ENCODE measurements at places on chromosomes 5 and 9.

DNA sequence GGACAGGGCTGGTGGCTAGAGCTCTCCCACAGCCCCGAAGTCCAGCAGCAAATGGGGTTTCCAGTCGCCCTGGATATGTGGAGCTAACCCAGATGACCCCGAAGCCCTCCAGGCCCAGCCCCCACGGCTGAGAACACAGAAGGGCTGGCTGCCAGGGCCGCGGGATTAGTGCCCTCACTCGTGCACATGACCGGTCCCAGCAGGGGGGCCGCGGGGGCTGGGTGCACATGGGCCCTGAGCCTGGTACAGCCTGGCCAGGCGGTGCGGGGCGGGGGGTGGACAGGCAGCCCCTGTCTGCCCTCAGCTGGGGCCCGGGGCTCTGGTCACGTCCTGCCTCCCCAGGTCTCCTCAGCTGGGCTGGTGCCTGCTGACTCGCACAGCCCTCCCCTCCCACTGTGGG lies 5.9 kb downstream of the SSNA1 start:
- DNase-seq: no peak

GRCh38 chr9:87213948-87214347 lies 266.6 kb upstream of the GAS1 start:
- DNase-seq: no peak

DNA sequence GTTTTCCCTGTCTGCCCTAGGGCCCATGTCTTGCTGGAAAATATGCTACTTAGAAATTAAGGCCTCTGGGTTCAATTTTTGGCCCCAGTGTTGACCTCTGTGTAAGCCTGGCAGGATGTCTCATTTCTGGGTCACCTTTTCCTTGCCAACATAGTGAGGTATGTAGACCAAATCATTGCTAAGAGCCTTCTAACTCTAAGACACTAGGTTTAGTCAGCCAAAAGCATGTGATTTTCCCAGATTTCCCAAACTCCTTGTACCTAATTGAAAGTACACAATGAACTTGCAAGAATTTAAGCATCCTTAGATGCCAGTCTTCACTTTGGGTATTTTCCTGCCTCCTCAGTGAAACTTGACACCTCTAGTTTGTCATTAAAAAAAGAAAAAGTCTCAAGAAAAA lies 77.0 kb downstream of the GALNT10 start:
- no peak for DNase-seq

DNA sequence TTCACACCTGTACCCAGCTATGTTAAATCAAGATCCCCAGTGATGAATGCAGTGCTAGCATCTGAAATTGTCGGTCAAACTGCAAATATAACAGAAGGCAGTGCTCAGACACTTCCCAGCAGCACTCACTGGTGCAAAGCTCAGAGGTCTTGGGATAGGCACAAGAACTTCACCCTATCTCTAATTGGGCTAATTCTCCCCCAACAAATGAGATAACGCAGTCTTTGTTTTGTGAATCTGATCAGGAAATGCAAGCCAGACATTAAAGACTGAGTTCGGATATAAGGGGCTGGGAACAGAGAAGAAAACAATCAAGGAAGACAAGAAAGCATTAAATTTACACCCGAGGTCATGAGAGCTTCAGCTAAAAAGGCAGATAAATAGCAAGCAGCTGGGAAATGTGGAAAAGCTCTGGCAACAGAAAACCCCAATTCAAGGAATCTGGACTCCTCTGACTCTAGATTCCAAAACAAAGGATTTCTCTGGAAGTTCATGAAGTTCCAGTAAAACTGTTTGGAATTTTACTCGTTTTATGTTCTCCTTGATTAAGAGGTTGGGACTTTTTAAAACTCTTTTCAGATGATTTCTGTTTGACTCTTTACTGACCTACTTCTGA lies 65.1 kb downstream of the GNA14 start:
- peak; percentile 51 for DNase-seq

DNA sequence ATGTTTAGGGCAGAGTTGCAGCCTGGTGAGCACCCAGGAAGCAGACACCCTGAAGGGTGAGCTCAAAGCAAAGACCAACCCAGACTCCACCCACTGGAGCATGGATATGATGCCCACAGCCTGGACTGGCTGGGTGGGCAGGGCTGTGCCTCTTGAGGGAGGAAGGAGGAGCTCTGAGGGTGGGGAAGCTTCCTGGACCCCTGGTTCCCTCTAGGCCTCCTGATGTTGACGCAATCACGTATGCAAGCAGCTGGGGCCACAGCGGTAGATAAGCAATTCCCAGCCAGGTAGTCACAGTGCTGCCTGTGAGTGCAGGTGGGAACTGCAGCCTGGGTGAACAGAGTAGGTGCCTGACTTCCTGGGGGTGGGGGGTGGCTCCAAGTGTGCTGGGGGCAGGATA lies 271.5 kb downstream of the CDK5RAP2 start:
- DNase-seq: no peak

DNA sequence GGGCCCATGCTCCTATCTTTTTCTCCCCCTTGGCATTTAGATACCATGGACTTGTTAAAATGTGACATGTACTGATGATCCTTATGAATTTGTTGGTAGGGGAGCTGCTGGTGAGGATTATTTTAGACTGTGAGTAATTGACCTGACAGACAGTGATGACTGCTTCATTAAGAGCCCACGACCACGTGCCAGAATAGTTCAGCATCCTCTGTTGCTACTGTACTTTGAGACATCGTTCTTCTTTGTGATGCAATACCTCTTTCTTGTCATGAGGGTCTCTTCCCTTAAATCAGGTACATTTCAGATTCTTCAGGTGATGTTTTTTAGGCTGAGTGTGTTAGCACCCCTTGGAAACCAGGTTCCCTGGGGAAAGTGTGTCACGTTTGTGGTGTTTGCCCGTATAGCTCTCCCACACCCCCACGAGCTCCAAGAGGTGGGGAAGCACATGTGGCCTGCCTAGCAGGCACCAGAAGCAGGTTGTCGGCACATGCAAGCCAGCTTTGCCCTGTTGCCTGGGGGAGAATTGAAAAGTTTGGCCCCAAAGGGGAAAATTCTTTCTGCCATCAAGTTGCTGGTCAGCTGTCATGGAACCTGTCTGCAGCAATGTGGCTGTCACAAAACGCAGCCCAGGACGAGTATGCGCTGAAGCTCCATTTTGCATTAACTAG lies 25.1 kb downstream of the QRFP start:
- DNase-seq: no peak

GRCh38 chr5:173961418-173961817 lies 27.6 kb upstream of the C5orf47 start:
- DNase-seq: no peak

GRCh38 chr9:82934949-82935348 lies 128.0 kb downstream of the RASEF start:
- no peak for DNase-seq

- no peak for DNase-seq
These were observed 137.6 kb downstream of the OLFM1 start for GRCh38 chr9:135224921-135225541.

- no peak for DNase-seq
These were observed 243.1 kb downstream of the DENND1A start for GRCh38 chr9:123686829-123687192.

Data from left renal cortex interstitium (tissue), 4 donors.